ENCODE measurements at places on chromosomes 4 and X. TPM values are rescaled to one million over a fixed set of nuclear protein-coding genes. Genes with fewer than 3 reads are reported as not detected.

- DNase-seq: no peak
Observed at GRCh38 chr4:83219344-83220331, 65.0 kb downstream of the COQ2 start.

- DNase-seq: peak; percentile 67
Observed at GRCh38 chrX:5876984-5877596, 351.6 kb downstream of the NLGN4X start.

DNA sequence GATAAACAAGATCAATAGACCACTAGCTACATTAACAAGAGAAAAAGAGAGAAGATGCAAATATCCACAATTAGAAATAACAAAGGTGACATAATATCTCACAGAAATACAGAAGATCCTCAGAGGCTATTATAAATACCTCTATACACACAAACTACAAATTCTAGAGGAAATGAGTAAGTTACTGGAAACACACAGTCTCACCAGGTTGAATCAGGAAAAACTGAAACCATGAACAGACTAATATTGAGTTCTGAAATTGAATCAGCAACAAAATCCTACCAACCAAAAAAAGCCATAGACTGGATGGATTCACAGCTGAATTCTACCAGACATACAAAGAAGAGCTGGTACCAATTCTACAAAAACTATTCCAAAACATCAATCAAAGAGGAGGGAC lies 211.8 kb upstream of the CPEB2 start:
- DNase-seq: no peak

- DNase-seq: no peak
Observed at GRCh38 chr4:31964685-31965084, 1244.5 kb downstream of the PCDH7 start.

DNA sequence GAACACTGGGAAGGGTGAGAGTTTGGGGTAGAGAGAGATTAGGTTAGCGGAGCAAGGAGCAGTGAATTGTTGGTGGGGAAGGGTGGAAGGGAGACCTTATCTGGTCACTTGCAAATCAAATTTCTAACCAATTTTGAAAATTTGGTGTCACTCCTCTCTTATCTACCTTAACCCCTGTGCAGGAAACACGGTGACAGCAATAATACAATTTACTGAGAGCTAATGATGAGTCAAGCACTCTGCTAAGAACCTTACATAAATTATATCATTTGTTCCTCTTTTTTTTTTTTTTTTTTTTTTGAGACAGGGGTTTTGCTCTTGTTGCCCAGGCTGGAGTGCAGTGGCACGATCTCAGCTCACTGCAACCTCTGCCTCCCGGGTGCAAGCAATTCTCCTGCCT lies 116.4 kb downstream of the C4orf51 start:
- DNase-seq: no peak

DNA sequence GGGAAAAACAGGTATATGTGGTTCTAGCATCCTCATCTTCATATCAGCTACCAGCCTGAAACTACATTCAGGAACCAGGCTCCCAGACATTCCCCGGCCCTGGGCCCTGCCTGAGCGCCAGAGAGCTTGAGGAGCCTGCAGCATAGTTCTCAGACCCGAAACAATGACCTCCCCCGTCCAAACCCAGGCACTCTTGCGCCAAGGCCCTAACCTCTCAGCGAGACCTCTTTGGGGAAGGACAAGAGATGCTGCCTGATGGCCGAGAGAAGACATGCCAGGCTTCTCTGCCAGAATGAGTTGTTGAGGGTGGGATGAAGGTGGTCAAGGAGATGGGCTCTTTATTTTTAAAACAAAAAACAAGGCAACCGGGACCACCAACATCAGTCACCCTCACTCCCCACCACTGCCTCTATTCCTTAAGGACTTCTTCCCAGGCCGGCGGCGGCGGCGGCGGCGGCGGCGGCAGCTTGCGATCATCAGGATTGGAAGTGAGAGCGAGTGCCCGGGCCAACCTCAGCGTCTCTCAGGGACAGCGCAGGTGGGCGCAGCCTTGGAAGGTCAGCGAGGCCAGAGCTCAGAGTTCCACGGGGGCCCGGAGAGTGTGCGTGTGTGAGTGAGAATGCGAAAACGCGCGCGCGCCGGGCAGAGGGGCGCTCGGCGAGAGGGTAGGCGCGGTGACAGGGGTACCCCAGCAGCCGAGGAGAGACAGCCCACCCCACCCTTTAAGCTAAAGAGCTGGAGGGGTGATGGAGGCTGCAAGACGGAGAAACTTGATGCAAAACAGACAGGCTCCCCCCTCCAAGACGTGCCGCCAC lies 601 bp downstream of the INPP4B start:
- peak; percentile 63 for DNase-seq

GRCh38 chr4:38386005-38386551 lies 277.9 kb upstream of the KLF3 start:
- DNase-seq: no peak

DNA sequence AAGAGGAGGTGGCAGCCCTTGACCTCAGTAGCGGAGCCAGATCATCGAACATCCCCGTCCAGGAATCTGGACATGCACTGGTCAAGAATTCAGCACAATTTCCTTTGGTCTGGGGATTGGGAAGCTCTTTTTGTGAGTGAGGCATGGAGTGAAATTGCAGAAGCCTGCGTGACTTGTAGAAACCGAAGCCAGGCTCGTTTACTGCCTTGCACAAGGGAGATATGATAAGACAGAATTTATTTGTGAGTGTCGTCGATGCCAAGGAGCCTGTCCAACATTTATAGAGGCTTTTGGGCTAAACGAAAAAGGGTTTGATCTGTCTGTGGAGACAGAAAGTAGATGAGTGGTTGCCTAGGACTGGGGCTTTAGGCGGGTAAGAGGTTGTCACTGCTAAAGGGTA lies 50.6 kb downstream of the TBL1X start:
- DNase-seq: no peak

GRCh38 chrX:138127314-138127713 lies 561.4 kb downstream of the ZIC3 start:
- no peak for DNase-seq

DNA sequence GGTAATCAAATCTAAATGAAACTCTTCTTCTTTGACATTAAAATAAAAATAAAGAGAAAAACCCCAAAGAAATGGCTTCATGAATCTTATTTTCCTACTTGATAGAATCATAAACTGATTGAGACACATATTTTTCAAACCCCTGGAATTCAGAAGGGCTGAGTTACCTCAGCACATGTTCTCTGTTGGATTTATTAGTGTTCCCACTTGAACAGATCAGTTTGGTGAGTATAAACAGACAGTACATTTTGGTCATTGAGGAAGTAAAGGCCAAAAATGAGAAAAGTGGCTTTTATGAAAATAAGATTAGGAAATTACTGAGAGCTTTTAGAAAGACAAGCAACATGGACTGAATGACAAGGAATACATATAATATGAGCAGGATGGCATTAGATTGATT lies 620.4 kb downstream of the ANKRD50 start:
- no peak for DNase-seq

GRCh38 chr4:15333692-15334633 lies 93.9 kb upstream of the C1QTNF7 start:
- DNase-seq: no peak

The MAGEE1 gene
- total RNA-seq: 10.0 TPM

The TMPRSS11F gene
- 0.27 TPM for total RNA-seq

The EPHA5 gene
- 0.12 TPM for total RNA-seq

The PDLIM3 gene
- 19.5 TPM for total RNA-seq

The PITX2 gene
- 0.35 TPM for total RNA-seq

The ZNF185 gene
- 5.9 TPM for total RNA-seq

The IGFBP7 gene
- not detected for total RNA-seq

Data from GM23338 (cell line).